Stimulated activated CD8-positive, alpha-beta memory T cell treated with anti-CD3 and anti-CD28 coated beads, Interleukin-15, amount 100 ng/mL, for 24 hours (primary cell): ENCODE measurements at places on chromosomes 2 and 18.

DNA sequence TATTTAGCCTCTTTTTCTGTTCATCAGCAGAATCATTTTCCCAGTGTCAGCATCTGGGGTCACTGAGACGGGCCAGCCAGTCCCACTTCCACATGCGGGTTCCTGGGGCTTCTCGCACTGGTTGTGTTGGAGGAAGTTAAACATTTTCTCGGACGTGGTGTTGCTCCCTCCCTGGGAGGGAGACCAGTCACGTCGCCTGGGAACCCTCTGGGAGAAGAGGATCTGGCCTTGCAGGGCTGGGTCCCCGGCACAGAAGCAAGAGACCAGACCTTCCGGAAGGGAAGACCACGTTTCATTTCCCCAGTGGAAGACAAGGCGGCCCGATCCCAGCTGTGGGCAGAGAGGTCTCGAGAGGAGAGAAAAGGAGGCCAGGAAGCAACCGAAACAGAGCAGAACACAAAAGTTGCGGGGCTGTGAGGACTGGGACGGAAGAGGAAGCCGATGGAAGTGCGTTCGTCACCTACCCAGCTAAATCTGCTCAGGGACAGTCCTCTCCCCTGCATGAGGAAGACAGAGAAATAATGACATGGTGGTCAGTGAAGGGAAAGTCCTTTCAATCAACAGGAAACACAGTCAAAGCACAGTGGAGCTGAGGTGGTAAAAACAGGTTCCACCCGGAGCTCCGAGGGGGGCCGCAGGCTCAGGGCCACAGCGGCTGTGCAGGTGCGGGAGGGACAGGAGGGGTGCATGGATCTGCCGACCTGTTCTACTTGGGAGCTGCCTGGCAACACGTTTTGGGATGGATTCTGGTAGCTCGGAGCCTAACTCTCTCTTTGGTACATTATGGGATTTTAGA is 144.4 kb downstream of the MBP start:
- no peak for DNase-seq

DNA sequence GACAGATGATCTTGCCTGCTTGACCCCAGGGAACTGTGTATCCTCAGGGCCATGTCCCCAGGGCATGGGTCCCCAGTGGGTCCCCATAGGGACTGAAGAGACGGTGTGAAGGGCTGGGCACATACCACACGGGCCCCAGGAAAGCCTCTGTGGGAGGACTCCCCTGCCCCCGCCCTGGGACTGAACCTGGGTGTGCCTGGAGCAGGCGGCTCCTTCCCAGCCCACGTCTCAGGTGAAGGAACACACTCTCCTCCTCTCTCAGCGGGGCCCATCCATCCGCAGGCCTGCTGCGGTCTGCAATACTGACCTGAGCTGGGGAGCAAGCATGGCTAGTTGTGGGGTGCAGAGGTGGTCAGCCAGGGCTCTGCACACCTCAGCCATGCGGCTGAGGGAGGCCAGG is 45.2 kb downstream of the KIF1A start:
- DNase-seq, result no peak

DNA sequence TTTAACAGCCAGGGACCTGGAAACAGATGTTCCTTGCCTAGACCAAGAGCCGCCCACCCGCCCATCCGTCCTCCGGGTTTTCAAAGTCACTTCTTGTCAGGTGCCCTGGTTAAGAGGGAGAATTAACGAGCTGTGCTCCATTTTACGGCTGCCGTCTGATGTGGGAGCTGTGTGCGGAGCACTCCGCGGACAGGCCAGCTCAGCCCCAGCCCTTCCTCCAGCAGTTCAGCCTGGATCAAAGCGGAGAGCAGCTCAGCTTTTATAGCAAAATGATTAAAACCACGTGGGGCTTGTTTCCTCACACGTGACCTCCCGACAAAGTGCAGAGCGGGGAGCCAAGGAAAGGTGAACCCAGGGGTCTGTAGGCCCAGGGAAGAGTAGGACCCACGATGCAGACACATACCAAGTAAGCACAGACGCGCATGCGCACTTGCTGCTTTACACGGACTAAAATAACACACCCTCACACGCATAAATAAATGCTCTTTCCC is 46.1 kb upstream of the PKDCC start:
- DNase-seq, result no peak

DNA sequence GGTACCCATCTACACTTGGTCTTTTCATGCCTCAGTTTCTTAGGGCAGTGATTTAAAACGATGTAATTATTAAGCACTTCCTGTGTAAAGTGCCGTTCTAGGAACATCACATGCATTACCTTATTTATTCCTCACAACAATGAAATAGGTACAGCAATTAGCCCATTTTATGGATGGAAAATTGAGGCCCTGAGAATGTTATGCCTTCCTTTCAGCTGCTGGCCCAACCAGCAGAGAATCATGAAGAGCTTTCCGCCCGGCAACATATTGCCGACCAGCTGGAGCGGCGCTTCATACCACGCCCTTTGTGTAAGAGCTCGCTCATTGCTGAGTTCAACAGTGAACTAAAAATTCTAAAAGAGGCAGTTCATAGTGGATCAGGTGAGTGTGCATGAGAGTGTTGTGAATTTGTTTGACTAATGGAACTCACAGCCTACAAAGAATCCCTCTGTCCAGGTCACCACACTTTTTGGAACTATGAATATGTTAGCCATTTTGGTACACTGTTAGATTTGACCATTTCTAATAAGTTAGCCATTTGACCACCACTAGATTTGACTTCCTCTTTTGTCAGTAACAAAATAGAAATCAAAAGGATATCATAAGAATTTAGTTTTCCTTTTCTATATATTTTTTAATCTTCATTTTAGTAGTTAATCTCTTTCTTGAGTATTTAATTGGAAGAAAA is 25.6 kb upstream of the RPE start:
- DNase-seq, result no peak

DNA sequence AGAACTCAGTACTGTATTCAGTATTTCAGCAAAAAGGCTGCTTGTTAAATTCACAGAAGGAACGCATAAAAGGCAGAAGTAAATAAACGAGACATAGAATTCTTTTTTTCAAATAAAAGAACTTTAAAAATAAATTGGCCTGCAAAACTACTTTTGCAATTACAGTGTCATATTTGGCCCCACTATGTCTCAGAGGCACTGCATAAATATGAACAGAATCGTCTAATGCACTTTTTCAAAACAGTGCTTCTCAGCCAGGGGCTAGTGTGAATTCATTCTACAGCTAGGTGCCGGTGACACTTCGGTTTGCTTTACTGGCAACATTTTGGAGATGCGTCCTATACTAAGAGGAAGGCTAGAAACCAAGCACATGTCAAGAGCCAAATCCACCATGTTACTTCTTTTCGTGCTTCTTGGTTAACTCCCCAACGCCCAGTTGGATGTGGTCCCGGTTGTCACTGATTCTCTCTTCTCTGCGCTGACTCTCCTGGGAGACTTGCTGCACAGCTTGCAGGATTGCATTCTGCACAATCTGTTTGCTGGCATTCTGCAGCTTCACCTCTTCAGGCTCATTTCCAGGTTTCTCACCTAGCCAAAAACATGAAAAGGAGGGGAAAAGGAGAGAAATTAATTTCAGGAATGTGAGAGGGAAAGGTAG is 51.8 kb downstream of the AKAIN1 start:
- no peak for DNase-seq

GRCh38 chr2:68765739-68766375 is 31.2 kb downstream of the ARHGAP25 start:
- DNase-seq, result no peak

GRCh38 chr2:46913471-46914381 is 1.9 kb downstream of the MCFD2 start:
- DNase-seq, result no peak

GRCh38 chr18:62186499-62186773 is 420 bp downstream of the PIGN start:
- no peak for DNase-seq

DNA sequence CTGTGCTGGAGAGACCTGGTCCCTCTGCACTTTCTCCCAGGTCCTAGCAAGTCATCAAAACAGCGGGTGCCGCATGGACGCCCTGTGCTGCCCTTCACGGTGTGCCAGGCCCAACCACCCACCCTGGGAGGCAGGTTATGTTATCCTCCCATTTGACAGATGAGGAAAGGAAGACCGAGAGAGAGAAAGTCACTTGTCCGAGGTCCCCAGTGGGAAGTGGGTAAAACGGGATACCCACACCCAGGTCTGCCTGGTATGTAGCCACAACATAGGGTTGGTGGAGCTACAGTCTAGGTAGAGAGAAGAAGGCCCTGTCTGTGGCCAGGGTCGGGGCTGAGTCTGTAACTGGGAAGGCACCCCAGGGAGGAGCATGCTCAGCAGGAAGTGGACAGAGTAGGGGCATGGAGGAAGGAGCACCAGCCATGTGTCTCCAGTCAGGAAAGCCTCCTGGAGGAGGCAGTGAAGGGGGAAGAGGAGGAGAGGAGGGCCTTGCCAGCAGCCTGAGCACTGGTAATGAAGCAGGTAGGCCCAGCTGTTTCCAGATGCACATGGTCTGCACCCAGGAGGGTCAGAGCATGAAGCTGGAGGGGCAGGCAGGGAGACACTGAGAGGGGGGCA is 98.4 kb downstream of the ZFP36L2 start:
- DNase-seq, result no peak

DNA sequence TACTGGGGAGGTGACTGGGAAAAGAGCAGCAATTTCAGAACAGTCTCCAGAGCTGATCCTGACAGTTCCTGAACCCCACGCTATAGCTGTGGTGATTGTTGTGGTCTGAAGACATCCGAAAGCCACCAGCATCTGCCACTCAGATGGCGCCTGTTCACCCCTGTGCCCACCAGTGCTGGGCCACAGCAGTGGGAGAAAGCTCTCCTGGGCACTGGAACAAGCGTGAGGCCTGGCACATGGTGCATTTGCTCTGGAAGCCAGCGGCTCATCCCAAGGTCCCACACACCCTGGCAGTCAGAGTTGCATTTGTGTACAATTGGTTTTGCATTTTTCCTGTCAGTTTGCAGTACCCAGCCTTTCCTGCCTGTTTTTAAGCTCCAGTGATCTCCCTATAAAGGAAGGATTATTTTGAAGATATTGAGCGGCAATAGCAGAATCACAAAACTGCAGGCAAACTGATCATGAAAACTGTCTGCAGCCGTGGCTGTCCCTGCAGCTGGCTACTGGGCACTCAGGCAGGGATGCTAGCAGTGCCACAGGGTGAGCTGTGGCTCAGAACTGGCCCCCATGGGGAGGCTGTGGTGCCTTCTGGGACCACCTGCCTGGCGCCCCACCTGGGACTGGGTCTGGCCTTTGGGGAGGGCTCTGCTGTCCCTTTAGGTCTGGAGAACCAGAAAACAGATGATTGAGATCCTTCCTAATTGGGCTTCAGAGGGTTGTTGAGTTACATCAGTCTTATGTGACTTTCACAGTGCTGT is 30.1 kb downstream of the IMPA2 start:
- no peak for DNase-seq

GRCh38 chr18:79397247-79397829 is 1.6 kb downstream of the NFATC1 start:
- no peak for DNase-seq

DNA sequence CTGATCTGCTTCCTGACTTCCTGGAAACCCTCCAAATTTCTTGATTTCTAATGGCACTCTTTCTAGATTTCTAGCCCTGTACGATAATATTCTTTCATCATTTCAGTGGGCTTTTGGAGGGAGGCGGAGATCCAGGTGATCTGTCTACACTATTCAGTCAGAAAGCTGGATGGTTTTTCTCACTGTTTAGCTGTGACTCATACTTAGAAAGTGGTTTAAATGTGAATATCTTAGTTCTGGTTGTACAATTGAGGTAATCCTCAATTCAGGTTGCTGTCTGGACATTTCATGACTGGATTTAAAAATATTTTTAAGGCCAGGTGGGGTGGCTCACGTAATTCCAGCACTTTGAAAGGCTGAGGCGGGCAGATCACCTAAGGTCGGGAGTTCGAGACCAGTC is 20.8 kb downstream of the SEH1L start:
- DNase-seq, result no peak

DNA sequence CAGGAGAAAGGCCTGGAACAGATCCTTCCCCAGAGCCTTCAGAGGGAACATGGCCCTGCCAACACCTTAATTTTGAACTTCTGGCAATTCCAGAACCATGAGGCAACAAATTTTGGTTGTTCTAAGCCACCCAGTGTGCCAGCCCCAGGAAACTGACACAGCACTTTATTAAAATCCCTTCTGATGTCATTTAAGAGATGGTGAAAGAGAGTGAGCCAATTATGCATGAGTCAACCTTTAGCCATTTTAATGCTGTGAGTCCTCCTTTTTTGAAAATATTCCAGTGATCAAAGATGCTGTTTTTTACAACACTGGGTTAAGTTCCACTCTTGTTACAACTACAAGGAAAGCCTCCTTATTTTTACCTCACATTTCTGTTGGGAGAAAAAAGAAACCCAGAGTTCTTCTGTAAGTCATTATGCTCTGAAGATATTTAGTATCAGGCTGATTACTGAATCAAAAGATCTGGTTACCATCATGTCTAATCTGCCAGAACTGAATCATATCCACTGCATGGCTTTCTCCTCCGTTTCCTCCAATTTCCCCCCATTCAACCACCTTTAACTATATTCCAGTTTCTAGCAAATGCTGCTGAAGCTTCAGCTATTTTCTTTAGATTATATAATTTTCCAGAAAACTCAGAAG is 235.4 kb downstream of the TXNL1 start:
- DNase-seq, result no peak

DNA sequence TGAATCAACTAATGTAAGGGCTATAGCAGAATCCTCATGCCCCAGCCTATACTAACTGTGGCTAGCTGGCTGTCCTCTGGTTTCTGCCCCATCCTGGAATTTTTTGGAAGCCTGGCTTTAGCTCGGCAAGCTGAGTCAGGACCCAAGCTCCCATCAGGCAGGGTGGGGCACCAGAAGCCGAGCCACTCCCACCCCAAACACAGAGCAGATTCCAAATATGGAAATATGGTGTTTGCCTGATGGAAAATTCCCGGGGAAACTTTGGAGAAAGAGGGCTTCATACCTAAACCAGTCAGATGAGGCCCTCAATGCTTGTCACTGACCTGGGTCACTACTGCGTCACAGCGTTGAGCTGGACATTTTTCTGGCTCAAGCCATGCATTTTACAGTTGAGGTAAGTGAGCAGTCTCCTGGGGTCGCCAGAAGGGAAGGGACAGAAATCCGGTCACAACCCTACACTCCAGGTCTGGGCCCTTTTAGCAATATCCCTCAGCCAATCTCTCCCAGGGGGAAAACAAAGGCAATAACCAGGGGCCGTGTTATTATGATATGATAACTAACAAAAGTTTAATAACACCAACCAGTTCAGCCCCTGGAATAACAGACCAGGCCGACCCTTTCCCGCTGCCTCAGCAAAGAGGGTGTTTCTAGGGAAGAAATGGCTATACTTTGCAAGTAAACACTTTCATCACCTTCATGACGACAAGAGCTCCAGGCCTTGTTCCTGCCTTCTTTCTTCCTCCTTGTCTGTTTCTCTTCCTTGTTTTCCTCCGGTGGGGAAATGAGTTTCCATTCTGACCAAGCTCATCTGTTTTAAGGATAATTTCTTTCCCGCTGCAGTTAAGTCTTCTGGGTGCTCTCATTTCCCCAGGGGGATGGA is 37.7 kb downstream of the PSD4 start:
- DNase-seq, result no peak
